ENCODE measurements at places on chromosomes 13 and 19.

DNA sequence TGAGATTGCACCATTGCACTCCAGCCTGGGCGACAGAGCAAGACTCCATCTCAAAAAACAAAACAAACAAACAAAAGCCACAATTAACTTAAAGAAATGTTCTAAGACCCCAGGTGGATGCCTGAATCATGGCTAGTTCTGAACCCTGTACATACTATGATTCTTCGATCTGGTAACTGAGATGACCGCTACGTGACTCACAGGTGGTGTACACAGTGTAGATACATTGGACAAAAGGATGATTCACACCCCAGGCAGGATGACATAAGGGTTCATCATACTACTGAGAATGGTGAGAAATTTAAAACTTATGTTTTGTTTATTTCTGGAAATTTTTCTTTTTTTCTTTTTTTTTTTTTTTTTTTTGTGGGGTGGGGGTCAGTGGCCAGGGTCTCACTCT, 6.5 kb downstream of the ZNF426 start:
- peak; percentile 52 for DNase-seq

- DNase-seq = no peak
Measured at GRCh38 chr13:74707291-74707690, 573.1 kb upstream of the KLF12 start.

GRCh38 chr13:66835040-66835628, 395.0 kb downstream of the PCDH9 start:
- DNase-seq = peak; percentile 35

- peak; percentile 12 for DNase-seq
Measured at GRCh38 chr13:97749174-97749573, 204.3 kb upstream of the IPO5 start.

- no peak for DNase-seq
Measured at GRCh38 chr13:56681404-56681803, 459.3 kb upstream of the PRR20A start.

Data from fibroblast of skin of back (primary cell).